ENCODE measurements at places on chromosomes 11 and 22. TPM values are rescaled to one million over a fixed set of nuclear protein-coding genes. Genes with fewer than 3 reads are reported as not detected.

GRCh38 chr22:49646876-49647275 lies 180.8 kb downstream of the BRD1 start:
- DNase-seq, result no peak

DNA sequence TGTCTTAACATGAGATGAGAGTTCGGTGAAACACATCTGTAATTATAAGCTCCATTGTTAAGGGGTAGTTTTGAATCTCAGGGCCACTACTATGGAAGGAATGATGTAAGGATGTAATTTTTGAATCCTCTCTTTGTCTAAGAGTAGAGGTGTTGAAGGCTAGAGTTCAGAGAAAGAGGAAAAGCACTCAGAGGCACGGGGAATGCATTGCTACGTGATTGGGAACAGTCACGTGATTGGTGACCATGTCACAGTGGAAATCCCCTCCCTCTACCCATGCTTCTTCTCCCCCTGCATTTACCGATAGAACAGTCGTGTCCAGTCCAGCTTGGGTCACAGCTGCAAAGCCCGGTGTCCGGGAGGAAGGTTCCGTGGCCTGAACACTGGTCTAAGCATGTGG lies 230.3 kb upstream of the NARS2 start:
- no peak for DNase-seq

DNA sequence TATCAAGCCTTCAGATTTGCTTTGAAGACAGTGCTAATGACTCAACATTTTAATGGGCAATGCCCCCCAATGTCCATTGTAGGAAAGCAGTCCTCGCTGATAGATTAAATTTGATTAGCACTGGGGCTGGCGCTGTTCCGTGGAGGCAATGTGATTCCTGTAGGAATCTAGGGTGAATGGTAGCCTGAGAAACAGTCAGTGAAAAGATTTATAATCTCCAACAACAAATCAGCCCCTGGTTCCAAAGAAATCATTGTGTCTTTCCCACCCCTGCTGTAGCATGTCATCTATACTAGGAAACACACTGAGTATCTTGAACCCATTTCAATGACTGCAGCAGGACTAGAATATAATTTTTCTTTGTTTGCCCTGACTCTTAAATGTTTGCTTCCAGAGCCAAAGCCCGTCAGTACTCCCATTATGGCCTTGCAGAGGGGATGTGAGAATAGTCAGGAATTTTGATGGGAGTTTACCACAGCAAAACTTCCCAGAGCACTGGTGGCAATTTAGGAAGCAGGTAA lies 36.1 kb downstream of the MPPED2 start:
- no peak for DNase-seq

DNA sequence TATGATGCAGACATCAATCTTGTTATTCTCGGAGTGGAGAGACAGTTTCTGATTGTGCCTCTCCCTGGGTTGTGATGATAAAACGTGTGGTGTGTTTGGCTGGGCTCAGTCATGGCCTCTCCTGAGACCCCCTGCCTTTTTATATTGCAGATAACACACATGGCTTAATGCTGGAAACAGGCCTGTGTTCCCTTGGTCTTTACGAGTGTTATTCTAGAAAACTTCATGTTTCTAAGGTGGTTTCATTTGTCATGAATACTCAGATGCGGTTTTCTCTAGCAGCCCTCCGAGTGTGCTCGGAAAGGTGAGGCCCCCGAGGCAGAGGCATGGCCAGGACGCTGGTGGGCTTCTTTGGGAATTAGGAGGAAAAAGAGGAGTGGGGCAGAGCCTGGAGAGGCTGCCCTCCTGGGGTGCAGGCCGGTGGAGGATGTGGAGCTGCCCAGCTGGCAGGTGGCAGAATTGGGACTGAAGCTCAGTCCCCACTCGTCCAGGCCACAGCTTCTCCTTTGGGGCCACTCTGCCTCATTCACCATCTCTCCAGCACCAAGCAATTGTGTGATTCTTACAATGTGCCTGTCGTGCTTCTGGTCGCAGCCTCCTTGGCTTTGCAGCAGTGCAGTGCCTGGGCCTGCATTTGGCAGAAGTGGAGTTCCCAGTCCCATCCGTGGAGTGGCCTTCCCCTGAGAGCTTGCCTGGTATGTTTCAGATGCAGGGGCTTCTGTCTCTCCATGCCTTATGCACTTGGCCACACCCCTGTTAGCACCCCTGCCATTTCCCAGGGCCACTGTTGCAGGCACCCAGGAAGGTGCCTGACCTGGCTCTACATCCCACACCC lies 309.6 kb downstream of the TBC1D22A start:
- DNase-seq, result no peak

DNA sequence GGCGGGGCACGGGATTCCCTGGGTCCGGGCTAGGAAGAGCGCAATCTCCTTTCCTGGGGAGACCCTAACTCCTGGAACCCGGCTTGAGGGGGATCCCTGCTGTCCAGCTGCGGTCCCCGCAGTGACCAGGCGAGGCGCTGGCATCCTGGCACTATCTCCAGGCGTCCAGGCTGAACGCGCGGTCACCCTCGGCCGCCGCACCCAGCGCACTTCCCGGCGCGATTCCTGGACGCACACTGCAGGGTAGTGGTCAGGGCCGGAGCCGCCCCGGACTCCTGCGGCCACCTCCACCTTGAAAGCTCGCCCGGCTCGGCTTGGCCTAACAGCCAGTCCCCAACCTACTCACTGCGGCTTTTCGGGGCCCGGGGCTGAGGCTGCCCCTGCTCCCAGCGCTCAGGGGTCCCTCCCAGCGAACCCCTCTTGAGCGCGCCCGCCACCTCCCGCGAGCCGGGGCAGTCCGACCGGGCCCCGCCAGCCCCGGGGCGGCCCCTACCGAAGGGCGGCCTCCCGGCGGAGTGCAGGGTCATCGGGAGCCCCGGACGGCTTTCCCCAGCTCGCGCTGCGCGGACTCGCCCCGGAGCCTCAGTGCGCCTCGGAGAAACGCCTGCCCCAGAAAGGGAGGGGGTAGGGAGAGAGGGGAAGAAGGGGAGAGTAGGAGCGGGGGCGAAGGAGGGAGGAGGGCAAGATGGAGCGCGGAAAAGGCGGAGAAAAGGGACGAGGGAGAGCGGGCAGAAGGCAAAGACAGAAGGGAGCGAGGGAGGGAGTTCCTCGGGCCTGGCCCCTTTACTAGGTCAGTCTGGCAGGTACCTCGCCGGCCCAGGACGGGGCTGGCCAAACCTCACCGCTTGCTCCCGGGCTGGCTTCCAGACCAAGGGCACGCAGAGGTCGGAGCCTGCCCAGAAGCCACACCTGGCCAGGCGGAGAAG lies 1.0 kb downstream of the POU2AF3 start:
- DNase-seq, result peak; percentile 46

DNA sequence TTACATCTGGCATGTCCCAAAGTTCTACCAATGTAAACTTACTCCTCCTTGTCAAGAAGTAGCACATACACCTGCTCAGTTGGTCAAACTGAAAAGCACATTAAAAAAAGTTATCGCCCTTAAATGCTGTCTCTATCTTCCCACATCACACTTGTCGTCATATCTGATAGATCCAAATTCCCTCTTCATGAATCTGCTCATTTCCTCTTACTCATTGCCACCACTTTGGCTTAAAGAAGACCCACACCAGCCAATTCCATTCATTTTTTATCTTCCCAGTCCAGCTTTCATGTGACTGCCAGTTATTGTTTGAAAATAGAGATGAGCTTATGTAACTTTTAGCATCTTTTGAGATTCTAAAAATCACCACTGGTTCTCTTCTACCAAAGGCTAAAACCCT lies 305.9 kb upstream of the MTNR1B start:
- no peak for DNase-seq

DNA sequence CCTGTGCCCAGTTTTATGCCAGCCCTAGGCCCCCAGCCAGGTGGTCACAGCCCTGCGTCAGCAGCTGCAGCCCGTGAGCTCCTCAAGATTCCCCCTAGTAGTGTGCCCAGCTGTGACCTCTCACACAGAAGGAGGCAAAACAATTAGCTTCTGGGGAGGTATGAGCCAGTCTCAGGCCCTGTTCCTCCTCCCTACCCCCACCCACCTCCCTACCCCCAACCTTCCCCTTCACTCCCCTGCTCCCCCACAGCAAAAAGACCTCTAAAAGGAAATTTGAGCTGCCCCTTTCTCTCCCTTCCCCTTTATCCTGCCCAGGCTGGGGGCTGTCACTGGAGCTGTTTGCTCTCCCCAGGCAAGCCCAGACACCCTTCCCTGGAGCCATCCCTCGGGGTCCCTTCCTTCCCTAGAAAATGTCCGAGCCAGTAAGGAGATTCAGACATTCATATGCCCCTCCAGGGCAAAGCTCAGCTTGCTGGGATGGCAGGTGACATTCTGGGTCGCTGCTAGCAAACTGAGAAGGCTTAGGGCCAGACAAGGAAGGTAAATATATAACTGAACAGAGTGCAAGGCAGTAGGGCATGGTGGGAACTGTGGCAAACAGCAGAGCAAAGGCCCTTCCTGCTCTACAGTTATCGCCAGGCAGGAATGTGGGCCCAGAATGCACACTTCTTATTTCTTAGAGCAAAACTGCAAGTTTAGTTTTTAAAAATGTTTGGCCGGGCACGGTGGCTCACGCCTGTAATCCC lies 300.2 kb downstream of the MN1 start:
- DNase-seq, result no peak

- no peak for DNase-seq
Observed at GRCh38 chr11:1303973-1304372, 5.5 kb downstream of the TOLLIP start.

DNA sequence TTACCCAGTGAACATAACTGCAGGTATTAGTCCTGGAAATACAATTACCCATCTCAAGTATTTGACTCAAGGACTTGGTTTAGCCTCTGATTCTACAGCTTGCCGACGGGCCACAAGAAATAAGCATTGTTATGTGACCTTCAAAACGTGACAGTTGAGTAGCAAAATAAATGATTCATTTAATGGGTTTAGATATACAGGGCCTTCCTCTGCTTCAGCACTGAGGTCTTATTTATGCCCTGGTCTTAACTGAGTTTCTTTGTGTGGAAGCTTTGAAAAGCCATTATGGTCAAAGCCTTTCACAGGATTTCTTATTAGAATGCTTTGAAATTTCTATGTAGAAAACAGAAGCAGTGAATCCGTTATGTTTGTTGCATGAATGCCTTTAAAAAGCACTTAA lies 899.2 kb upstream of the API5 start:
- no peak for DNase-seq

DNA sequence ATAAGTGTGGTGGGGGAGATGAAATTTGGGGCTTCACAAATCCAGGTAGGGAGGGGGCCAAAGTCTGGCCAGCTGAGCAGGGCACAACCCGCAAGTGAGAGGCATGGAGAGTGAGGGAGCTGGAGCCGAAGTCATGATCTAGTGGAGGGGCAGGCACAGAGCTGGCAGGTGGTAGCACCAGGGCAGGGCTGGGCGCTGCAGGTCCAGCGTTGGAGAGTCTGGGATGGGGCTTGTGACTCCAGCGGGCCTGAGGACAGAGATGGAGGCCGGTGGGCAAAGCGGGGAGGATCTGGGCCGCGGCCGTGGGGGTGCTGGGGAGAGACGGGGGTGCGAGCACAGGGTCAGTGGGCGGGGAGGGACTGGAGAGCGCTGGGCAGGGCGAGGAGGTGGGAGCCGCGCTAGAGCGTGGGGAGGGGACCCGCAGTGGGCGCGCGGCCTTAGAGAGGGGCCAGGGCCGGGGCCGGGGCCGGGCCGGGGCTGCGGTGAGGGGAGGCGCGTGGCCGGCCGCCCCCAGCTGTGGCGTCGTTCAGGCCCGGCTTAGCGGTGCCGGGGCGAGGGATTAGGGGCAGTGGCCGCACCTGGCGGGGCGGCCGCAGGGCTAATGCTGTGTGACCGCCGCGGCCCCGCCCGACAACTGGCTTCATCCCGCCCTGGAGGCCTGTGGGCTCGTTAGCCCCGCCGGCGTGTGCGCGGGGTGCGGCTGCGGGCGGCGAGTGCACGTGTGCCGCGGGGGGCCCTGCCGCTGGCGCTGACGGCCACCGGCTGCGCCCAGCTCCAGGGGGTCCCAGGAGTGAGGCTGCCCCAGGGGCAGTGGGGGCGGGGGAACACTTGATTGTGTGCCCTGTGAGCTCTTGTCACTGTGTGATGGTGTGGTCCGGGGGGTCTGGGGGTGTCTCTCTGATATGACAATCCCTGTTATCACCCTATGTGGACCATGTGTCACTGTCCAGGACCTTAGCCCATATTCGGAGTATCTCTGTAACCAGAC lies 23.6 kb upstream of the MYOD1 start:
- no peak for DNase-seq

GRCh38 chr11:8831861-8832260 lies 79.1 kb upstream of the AKIP1 start:
- no peak for DNase-seq

DNA sequence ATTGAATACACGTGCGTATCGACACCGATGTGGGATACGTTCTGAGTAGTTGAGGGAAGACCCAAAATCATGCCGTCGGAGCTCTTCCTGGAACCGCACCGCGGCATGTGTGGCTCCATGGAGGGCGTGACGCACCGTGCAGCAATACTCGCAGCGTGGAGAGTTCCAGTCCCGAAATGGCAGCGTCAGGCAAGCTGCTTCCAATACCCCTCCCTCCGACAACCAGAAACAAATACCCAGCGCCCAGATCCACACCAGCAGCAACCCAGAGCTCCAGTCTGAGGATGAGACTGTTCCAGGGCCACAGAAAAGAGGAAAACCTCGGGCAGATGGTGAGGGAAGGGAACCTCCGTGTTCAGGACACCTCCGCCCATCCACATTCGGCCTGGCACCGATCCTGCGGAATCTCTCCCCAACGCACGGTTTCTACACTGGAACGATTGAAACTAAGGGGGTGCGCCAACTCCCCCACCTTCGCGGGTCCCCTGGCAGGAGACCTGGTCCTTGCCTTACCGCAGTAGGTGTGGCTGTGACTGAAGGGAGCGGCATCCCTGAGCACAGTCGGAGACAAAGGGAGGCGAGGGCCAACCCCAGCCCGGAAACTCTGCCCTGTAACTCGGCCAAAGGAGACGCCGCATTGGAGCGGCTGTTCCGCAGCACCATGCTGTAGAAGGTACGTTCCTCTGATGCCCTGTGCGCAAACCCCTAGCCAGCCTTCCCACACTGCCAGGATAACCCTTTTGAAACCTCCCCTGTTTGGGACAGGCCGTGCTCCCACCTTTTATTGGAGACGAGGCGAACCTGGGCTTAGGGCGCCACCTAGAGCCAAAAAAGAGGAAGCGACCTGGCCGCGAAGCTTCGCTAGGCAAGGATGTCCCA lies 28.2 kb downstream of the DBX1 start:
- DNase-seq, result peak; percentile 58

The MAP6 gene
- total RNA-seq, result 0.57 TPM

The NEU3 gene
- 17.0 TPM for total RNA-seq

The VPS26B gene
- 35.3 TPM for total RNA-seq

The TNRC6B gene
- 248 TPM for total RNA-seq

The KCNJ4 gene
- total RNA-seq, result not detected

The CRYBB2 gene
- total RNA-seq, result not detected

The RAB3IL1 gene
- total RNA-seq, result 0.29 TPM

The PRPF19 gene
- total RNA-seq, result 80.4 TPM

The SHANK3 gene
- total RNA-seq, result not detected

The MGAT3 gene
- 28.0 TPM for total RNA-seq

The ENTHD1 gene
- total RNA-seq, result not detected

The AASDHPPT gene
- 25.5 TPM for total RNA-seq

The GUCD1 gene
- total RNA-seq, result 257 TPM

The ISX gene
- not detected for total RNA-seq

The BLID gene
- not detected for total RNA-seq

The ALDH3B2 gene
- total RNA-seq, result not detected

All from B cell (primary cell).